ENCODE measurements at places on chromosomes 5 and 9.

GRCh38 chr9:20788526-20789451 lies 104.7 kb downstream of the FOCAD start:
- no peak for DNase-seq

DNA sequence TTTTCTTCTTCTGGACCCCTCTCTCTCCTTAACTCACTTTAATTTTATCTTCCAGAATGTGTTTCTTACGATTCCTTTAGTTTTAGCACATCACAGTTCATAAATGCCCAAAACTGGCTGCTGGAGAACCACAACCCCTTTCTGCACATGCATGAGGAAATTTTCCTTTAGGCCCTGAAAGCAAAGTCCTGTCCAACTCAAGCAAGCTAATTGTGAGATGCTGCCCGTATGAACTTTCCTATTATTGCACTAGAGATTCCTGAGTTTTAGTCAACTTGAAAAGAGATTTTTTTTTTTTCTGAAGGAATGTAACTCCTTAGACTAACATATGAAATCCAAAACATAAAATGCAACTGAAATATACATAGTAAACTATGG lies 52.1 kb upstream of the DAB2 start:
- DNase-seq = no peak

GRCh38 chr9:10773136-10773535 lies 160.3 kb upstream of the PTPRD start:
- DNase-seq = no peak

DNA sequence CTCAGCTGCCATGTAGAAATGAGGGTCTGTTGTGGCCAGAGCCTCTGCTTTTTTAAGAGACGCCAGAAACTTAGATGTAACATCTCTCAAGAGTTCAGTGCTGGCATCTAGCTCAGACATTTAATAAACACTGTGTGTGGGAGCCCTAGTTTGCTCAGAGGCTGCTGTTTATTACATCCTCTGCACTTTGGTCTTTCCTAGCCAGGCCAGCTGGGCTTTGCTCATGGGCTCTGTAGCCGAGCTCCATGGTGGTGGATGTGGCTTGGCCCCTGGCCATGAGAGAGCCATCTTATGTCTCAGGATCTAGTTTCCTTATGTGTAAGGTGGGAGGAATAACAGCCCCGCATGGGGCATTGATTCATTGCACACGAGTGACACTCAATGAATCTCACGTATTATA lies 30.0 kb downstream of the ARHGEF37 start:
- no peak for DNase-seq

DNA sequence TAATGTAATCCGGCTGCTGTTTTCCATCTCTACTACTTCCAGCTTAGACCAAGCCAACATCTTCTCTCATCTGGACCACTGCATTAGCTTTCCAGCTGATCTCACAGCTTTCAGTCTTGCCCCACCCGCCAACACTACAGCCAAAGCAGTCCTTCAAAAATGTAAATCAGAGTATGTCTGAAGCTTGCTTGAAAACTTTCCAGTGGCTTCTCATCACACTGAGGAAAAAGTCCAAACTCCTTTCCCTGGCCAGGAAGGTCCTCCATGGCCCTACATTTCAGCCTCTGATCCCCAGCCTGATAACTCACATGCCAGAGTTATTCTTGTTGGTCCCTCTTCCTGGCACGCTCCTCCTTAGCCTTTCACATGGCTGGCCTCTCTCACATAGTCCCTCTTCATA lies 38.5 kb downstream of the TTC1 start:
- DNase-seq = no peak

GRCh38 chr5:24401773-24402172 lies 243.0 kb downstream of the CDH10 start:
- no peak for DNase-seq

- DNase-seq = no peak
Observed at GRCh38 chr5:116810951-116811350, 236.3 kb upstream of the SEMA6A start.

- no peak for DNase-seq
Observed at GRCh38 chr9:113986931-113987330, 91.2 kb downstream of the AMBP start.

DNA sequence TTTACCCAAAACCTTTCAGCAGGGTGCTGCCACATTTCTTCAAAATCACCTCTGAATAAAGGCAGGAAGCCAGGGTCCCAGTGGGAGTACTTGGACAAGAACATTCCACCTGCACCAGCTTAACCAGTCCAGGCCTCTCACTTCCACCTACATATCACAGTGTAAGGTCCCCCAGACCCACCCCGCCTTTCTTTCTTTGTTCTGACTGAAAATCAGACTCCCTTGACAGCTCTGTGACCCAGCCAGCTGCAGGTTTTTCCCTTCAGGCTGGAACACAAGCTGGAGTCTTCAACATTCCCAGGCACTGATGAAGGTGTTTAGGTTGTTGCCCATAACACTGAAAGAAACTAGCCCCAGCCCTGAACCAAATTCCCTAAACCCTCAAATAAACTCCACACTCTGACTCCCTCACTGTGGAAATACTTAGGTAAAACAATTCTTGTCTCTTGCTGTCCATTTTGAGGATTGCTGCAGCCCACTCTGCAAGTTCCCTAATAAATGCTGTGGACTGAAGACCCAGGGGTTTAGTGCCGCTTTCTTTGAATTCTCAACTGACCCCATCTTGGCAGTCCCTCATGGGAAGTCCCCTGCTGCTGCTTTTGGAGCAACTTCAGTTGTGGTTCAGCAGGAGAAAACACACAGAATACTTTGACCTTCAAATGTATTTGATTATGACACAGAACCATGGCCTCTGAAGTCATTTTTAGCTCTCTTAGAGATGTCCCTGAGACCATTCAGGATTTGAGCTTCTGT lies 24.8 kb downstream of the P4HA2 start:
- no peak for DNase-seq

- no peak for DNase-seq
Observed at GRCh38 chr9:35834260-35835215, 5.5 kb downstream of the TMEM8B start.

GRCh38 chr5:76598531-76598930 lies 24.7 kb downstream of the F2RL2 start:
- DNase-seq = no peak

DNA sequence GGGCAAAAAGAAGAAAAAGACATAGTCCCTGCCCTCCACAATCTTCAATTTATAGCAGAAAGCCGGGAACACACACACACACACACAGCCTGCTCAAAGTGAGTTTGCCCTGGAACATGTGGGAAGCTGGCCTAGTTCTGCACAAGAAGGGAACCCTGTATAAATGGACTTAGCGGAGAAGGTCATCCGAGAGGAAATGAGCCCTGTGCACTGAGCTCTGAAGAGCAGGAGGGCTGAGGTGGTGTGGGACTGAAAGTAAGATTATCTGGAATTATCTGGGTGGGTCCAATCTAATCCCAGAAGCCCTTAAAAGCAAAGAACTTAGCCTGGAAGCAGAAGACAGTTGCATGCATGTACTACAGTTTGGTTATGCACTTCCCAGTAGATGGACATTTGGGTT lies 90.0 kb upstream of the CTSV start:
- DNase-seq = no peak

- no peak for DNase-seq
Observed at GRCh38 chr5:40869384-40869783, 28.2 kb downstream of the CARD6 start.

DNA sequence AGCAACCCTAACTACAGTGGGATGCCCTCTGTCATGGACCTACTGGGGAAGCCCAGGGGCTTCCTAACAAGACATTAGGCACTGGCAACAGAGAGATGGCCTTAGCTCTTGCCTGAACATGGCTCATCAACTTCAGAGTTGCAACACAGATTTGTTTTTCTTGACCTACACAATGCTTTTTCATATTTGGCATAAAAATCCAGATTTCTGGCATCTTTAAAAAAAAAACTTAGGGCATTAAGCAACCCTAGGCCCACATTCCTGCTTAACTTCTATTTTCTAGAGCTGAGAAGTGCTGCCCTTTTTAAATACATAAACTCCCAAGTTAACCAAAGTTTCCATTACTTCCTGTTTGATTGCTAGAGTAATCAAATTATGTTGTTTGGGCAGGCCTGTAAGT lies 8.0 kb downstream of the GRIA1 start:
- no peak for DNase-seq

DNA sequence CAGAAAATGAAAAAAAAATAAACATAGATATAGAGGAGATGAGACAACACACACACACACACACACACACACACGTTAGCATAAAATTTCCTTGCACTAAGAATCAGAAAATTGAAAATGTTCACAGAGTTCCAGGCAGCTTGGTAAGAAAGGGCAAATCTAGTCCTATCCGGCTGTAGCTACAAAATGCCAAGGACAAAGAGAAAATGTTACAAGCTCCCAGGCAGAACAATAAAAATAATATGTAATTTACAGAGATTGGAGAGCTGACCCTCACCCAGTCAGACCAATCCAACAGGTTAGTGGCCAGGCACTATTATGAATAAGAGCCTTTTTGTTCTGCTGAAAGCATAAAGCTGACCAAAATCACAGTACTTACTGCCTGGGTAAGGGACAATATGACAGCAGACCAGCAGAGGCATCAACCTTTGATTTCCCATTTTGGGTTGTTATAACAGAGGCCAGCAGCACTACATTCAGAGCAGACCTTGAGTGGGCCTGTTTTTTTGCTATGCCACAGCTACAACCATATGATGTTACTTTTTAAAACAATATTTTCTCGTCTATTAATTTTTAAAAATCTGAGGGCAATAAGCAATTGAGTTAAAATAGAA lies 892.6 kb downstream of the TAF11L14 start:
- no peak for DNase-seq

- no peak for DNase-seq
Observed at GRCh38 chr9:77449240-77450084, 198.7 kb downstream of the GNA14 start.

GRCh38 chr9:76419782-76420380 lies 25.7 kb upstream of the RFK start:
- peak; percentile 5 for DNase-seq

- DNase-seq = no peak
Observed at GRCh38 chr9:69940674-69941073, 103.0 kb upstream of the MAMDC2 start.

DNA sequence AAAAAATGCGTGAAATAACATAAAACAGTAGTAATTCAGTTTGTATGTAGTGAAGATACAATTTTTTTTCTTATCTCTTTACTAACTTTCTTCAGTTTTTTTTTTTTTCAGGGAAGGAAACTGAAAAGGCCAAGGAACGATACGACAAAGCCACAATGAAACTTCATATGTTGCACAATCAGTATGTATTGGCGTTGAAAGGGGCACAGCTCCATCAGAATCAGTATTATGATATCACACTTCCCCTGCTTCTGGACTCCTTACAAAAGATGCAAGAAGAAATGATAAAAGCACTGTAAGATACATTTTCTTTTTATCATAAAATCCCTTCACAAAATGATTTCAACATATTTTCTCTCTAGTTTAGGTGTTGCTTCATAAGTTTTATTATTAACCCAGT lies 120.0 kb downstream of the FER start:
- no peak for DNase-seq

- no peak for DNase-seq
Observed at GRCh38 chr5:173671121-173671949, 54.9 kb upstream of the BOD1 start.

DNA sequence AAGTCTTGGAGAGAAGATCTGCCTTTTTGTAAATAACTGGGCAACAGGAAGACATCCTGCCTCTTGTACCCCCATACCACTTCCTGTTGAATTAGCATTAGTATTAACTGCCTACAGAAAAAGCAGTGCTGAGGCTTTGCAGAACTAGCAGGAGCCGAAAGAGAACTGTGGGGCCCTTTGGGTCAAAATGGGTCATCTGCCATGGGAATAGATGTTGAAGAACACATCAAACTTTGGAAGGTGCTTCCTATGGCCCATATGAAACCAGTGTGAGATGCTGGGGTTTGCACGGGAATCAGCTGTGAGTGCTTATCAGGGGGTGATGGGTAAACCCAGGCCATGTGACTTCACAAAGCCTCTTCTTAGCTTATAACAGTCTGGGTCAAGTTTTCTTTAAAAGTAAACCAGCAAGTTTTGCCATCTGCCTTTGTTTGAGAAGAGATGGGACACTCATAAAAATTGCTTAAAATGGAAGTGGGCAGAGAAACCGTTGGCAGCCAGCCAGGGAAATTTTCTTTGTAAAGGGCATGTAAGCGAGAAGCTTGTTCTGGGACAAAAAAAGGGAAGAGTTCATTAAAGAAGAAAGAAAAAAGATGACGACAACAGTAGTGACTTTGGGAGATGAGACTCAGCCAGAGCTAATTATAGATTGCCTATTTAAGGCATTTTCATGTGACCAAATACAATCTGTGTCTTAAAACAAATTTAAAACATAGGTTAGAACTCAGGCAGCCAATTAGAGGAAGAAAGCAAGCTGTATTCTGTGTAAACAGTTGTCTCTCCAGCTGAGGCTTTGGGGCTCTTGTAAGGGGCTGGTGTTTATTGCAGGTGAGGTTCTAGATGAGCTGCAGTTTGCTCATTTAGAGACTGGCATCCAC lies 4.4 kb downstream of the SLC25A25 start:
- peak; percentile 55 for DNase-seq

- no peak for DNase-seq
Observed at GRCh38 chr5:100646691-100647090, 111.5 kb downstream of the FAM174A start.

GRCh38 chr5:76590027-76590426 lies 33.2 kb downstream of the F2RL2 start:
- no peak for DNase-seq

DNA sequence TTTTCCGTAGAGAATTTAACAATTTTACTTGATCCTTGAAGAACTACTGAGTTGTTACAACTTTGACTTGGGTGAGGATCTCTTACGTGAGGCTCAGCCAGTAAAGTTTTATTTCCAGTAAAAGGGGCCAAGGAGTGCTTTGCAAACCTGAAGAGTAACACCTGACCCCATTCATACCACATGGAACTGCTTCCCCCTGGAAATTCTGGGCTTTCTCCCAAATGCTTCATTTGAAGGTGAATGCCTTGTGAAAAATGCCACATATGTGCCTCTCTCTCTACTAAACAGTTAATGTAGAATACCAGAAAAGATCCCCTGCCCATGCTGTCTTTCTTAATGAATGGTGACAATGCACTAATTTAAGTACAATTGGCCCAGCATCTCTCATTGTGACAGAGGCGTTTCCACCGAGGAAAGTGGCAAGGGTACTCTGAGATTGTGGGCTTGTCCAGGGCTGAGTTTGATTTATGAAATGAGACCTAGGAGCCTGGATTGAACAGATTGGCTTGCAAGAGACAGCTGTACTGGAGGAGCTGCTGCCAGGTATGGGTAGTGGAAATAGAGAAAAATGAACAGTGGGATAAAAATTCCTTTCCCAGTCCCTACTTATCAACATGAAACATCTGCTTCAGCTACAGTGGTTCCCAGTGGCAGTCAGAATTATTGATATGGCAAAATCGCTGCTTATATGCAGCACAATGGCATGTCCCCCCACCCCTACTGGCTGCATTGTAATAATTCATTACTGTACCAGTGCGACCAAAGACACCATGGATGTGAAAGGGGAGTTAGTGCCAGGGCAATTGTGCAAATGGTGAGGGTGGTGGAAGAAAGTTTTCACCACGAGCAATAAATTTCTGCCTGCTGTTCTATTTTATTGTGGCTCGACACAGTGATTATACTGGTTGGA lies 843.7 kb upstream of the WWC1 start:
- DNase-seq = no peak
